ENCODE measurements at places on chromosomes 3 and 15. TPM values are rescaled to one million over a fixed set of nuclear protein-coding genes. Genes with fewer than 3 reads are reported as not detected.
A peak's percentile ranks its signal among the peaks of the same experiment; 100 is the strongest.

The SPATA12 gene
- total RNA-seq, result not detected

- H3K4me1 ChIP-seq, result no peaks in the 10 kb centered on the region
- H3K27ac ChIP-seq, result no peak overlapping the region
- DNase-seq, result no peak
- H3K4me3 ChIP-seq, result no peak overlapping the region
- no peaks in the 10 kb centered on the region for H3K27me3 ChIP-seq
Measured at GRCh38 chr3:23341147-23341838, 138.2 kb downstream of the UBE2E2 start.

DNA sequence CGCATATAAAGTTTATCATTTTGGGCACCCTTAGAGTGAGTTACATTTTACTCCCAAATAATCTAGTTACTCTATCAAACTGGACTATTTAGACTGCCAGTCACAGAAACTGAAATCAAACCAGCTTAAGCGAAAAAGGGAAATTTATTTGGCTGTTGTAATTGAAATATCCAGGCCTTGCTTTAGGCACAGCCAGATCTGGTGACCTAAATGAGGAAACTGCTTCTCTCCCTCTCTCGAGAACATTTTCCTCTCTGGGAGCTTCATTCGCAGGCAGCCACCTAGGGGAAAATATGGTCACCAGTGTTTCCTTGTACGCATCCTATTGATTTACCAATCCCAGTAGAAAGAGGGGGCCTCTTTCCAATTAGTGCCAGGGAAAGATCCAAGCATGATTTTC, 175.3 kb upstream of the MITF start:
- no peak overlapping the region for H3K27ac ChIP-seq
- no peak overlapping the region for H3K4me3 ChIP-seq
- no peak for DNase-seq
- no peaks in the 10 kb centered on the region for H3K36me3 ChIP-seq
- H3K4me1 ChIP-seq, result no peaks in the 10 kb centered on the region

DNA sequence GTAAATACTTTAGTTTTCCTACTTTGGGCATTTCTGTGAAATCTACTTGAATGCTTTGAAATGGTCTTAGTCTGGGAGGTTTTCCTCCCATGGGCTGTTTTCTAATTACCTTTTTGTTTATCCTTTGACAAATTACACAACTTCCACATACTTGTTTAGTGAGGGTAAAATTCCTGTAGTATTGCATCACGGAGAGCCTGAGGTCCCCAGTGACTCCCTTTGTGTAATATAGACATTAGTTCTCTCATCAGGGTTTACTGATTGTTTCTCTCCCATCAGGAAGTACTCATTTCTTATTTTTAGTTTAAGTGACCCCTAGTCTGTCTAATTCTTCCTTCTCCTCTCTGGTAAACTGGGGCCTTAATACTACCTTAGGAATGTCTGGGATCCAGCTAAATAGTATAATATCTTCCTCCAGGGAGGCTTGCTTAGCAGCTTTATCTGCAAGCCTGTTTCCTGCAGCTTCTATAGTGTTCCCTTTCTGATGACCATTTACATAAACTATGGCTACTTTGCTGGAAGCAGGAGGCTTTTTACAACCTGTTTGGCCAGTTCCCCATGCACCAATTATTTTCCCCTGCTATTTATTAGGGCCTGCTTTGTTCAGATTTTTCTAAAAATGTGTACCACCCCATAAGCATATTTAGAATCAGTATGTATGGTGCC, 87.2 kb upstream of the XCR1 start:
- peak; percentile 73 for DNase-seq
- H3K4me3 ChIP-seq, result no peak overlapping the region
- H3K4me1 ChIP-seq, result peaks cover 11% of the 10 kb centered on the region

The FBLN2 gene
- total RNA-seq, result 36.6 TPM
